Stomach (tissue), 19 donors: ENCODE measurements at places on chromosomes 7 and 10. TPM values are rescaled to one million over a fixed set of nuclear protein-coding genes. Genes with fewer than 3 reads are reported as not detected.
A peak's percentile ranks its signal among the peaks of the same experiment; 100 is the strongest.

DNA sequence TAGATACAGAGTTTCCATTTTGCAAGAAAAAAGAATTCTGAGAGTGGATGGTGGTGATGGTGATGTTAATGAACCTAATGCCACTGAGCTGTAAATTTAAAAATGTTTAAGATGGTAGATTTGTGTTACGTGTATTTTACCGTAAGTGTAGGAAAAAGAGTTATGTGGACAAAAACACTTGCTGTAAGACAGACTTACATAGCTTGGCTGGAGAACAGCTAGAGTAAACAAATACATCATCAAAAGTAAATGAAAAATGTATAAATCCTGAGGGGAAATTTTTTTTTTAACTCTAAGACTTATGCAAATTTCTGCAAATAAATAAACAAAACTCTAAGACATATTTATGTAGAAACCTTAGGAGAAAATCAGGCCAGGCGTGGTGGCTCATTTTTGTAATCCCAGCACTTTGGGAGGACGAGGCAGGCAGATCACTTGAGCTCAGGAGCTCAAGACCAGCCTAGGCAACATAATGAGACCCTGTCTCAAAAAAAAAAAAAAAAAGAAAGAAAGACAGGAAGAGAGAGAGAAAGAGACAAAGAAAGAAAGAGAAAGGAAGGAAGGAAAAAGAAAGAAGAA, 66.2 kb upstream of the CDK13 start:
- no peak overlapping the region for H3K27ac ChIP-seq
- H3K4me3 ChIP-seq, result no peak overlapping the region
- H3K36me3 ChIP-seq, result no peaks in the 10 kb centered on the region
- H3K4me1 ChIP-seq, result no peaks in the 10 kb centered on the region

LIMK1 gene
- 21.0 TPM for total RNA-seq

DNA sequence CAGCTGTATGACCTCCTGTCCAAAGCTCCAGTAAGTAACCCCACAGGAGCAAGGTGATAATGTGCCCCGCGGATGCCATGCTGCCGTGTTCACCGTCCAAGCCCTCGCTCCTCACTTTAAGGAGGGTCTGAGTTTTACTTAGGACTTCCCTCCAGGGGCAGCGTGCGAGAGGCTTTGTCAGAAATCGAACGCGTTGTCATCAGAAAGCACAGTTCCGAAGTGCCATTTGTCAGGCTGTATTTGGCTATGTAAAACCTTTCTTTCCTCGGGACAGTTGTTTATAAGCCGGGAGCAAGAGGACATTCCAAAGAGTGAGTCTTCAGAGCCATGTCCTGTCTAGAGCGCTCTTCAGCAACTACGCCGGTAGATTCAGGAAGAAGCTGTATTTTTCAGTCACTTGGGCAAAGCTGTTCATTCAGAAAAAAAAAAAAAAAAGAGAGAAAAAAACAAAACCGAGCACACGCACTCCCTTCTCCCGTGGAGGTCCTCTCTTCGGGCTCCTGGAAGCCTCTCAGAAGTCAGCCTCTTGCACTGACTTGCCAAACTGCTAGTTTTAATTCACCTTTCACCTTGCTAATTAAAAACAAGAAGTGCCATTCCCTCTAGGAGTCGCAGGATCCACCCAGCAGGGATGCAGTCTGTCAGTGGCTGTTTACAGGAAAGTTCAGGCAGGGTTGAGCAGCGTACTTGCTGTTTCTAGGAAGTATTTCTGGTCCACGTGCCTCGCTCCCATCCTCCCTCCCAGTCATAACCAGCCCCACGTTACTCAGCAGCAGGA, at the start of gene SEMA3E:
Gene SEMA3E (minus strand): TSS at position 676 of the 778 bp plus-strand sequence.
- H3K27ac ChIP-seq, result no peak within 1 kb of the TSS
- peak within 1 kb of the TSS; percentile 49 for H3K4me3 ChIP-seq
- no peaks in the 10 kb centered on the region for H3K27me3 ChIP-seq
- peak; percentile 65 for DNase-seq

DNA sequence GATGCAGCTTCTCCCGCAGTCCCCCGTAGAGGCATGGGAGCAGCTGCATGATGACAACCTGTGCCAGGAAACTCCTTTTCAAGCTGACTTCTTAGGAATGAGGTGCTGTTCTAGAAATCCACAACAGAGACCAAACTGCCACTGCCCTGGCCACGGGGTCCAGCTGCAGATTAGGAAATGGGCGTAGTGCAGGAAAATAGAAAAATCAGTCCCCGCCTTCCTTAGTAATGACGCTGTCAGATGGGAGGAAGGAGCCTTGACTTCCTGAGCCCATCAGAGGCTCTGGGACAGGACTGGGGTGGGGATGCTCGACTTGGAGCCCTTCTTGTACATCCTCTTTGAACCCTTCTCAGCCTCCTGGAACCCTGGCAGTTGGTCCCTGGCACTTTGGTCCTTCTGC, 227.8 kb upstream of the GRB10 start:
- H3K4me1 ChIP-seq, result no peaks in the 10 kb centered on the region
- no peaks in the 10 kb centered on the region for H3K36me3 ChIP-seq
- no peak overlapping the region for H3K4me3 ChIP-seq
- DNase-seq, result no peak
- no peak overlapping the region for H3K27ac ChIP-seq

GRCh38 chr10:29603223-29603896, 31.4 kb downstream of the SVIL start:
- H3K4me1 ChIP-seq, result peaks cover 32% of the 10 kb centered on the region
- DNase-seq, result no peak
- no peaks in the 10 kb centered on the region for H3K36me3 ChIP-seq

DNA sequence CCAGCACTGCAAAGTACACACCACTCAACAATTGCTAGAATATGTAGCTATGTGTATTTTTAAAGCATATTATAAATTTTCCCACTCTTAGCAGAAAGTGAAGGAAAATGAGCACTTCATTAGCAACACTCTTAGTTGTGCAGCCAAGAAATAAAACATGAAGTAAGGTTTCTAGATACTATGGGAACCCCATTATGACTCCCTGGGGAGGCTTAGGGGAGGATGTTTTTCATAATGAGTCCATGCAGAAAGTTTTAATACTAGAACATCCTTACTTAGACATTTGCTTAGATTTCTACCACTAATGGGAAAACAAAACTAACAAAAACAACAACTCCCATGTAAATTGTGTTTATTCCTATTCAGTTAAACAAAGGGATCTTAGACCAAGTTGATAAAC, 148.4 kb upstream of the HDAC9 start:
- DNase-seq, result peak; percentile 26
- no peak overlapping the region for H3K27ac ChIP-seq
- no peaks in the 10 kb centered on the region for H3K27me3 ChIP-seq
